ENCODE measurements at places on chromosomes 16 and 17.
A peak's percentile ranks its signal among the peaks of the same experiment; 100 is the strongest.

DNA sequence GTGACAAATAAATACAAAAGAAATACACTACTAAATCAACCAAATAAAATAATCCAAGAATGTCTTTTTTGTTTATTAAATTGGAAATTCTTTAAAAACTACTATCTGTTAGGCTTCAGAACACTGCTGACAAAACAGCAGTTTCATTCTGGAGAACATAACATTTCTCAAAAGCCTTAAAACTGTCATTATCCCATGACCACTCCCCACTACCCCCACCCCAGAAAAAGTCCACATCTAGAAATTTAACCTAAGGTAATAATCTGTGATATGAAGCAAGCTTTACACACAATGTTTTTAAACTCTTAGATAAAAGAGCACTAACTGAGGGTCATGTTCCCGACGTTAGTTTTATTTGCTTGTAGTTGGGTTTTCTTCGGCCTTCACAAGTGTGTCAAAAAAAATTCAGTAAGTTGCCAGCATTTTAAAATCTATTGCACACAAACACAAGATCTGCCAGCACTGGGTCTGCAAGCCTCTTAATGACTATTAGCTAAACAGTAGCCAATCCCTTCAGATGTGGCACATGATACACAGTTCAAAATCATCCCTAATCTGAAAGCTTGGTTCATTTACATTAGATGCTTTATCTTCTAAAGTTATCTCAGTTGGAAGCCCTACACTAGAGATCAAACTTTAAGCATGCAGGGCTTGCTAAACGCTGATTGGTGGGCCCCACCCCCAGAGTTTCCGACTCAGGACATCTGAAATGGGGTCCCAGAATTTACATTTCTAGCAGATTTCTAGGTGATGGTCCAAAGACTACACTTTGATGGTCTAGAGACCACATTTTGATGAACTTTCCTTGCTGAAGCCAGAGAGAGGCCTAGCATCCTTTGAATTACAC, 75.2 kb downstream of the KANSL1 start:
- no peak for DNase-seq

GRCh38 chr17:545156-545555, 169.5 kb downstream of the VPS53 start:
- no peak for DNase-seq

GRCh38 chr17:51065466-51065865, 55.2 kb downstream of the SPAG9 start:
- DNase-seq, result no peak

DNA sequence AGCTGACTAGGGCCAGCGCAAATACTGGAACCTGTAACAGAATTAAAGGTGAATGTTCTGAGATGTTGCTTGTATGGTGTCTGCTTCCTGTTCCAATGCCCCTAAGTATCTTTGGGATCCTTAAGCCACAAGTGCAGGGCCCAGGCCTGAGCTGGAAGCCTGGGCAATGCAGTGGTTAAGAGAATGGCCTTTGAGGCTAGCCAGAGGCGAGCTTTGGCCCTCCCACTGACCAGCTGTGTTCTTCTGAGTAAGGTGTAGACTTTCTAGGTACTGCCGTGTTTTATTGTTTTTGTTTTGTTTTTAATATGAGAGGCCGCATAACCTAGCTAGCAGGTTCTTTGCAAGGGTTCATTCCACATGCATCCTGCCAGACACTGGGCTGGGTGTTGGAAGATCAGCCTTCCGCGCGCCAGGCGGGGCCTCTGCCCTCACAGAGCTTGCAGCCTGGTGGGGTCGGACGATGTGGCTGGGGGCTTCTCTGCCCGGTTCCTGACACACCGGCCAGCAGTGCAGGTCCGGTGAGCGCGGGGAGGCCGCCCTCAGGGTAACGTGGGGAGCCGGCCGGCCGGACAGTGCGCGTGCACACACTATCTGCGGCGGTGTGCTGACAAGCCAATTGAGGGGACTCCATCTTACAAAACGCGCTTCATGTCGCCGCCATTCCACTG, 551 bp upstream of the MLX start:
- DNase-seq, result no peak

DNA sequence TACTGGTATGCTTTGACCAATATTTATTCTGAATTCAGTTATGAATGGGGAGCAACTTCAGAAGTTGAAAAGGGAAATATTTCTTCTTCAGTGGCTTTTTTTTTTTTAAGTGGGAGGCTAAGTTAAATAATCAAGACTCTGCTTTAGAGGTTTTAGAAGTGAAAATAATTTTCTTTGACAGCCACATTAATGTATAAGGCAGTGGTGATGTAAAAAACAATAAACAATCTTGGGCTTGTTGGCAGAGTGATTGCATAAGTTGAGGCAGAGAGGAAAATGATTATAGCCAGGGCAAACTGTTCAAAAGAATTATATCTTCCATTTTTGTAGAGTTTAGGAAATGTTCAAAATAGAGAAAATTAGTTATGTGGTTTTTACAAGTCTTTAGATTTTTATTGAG, 5.4 kb upstream of the KRT12 start:
- no peak for DNase-seq

DNA sequence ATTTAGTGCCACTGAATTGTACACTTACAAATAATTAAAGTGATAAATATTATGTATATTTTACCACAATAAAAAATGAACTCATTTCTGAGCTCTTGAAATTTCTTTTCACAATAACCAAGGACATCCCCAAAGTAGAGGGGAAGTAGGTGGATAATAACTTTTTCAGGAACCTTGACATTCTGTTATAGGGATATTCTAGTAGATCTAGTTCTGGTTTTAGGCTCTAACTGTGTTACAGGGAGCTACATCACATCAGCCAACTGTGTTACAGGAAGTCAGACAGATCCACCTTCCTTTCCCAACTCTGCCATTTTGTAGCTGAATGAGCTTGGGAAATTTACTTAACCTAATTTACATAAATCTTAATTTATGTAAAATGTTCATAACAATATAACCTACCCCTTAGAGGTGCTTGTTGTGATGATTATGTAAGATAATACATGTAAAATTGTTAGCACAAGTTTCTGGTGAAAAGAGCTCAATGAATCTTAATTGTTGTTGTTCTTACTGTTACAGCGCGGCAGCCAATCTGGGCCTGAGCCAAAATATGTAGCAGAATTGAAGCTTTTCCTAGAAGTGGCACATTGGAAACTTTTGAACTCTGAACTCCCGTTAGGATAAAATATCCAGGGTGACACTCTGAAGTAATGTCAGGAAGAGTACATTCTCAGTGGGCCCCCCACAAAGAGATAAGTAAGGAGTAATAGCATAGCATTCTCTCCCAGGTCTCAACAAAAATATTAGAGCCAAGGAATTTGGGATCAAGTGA, 169.8 kb downstream of the AATF start:
- DNase-seq, result no peak

DNA sequence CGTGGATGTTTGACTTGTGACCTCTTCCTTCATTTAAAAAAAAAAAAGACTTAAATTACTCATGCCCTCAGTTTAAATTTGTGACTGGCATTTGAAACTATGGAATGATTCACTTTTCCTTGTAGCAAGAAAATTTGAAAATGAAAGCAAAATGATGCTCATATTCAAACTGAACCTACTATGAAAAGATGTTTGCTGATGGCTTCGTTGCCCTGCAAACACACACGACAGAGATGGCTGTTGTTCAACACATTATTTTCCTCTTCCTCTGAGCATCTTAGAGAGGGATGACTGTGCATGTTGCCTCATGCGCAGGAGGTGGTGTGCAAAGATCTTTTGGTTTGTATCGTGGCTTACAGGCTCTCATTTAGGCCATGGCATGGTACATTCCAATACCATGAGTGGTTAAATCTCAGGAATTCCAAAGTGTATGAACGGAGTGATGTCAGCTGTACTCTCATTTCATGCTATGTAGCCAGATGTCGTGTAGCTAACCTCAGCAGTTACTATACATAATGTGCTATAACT, 164.5 kb downstream of the PRKCA start:
- DNase-seq, result peak; percentile 65

DNA sequence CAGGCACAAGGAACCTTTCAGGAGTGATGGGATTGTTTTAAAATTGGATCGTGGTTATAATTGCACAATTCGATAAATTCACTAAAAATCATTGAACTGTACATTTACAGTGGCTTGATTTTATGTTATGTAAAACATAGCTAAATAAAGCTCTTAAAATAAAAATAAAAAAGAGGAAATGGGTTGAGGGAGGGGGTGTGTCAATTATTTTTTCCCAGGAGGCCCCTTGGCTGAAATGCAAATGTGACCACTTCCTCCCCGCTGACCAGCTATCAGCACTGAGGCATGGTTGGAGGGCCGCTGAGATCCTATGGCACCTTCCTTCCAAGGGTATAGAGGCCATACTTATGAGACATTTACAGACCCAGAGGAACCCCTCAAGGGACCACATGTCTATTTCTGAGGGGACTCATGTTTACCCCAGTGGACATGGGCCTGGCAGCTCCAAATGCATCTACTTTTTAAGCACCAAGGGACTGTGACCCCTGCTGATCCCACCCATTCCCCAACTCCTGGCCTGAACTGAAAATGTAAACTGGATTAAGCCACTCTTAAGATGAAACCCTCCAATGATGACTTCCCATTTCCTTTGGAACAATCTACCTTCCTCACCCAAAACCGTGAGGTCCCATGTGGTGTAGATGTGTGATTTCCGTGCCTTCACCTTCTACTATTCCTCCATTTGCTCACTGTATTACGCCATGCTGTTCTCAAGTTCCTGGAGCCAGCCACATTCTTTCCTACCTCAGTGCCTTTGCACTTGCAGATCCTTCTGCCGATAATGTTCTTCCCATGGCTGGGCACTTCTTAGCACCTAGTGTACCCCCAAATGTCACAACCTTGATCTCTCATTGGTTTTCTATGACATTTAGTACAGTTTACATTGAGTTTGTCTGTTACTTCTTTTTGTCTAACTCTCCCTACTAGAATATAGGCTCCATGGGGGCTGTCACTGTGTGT, 2.8 kb upstream of the IL21R start:
- DNase-seq, result no peak

DNA sequence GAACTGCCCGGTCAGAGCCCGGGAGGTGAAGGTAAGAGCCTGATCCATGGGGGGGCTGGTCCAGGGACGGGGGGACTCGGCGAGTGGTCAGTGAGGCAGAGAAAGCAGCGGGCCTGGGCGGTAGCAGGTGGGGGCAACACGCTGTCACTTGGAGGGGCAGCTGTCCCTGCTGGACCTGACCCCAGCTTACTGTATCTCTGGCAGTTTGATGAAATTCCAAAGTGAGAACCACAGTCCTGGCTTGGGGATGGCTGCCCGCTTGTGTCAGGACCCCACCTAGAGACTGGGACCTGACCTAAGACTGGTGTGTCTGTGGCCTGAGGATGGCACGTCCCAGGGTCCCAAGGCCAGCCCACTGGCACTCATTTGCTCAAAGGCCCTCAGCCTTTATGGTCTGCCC, 35.1 kb upstream of the KSR1 start:
- no peak for DNase-seq
